ENCODE measurements at places on chromosomes 13 and 19.
A peak's percentile ranks its signal among the peaks of the same experiment; 100 is the strongest.

GRCh38 chr13:105139380-105140285 is 1395.8 kb downstream of the EFNB2 start:
- no peak for DNase-seq

- no peak for DNase-seq
Measured at GRCh38 chr13:22839603-22840530, 340.9 kb upstream of the SGCG start.

DNA sequence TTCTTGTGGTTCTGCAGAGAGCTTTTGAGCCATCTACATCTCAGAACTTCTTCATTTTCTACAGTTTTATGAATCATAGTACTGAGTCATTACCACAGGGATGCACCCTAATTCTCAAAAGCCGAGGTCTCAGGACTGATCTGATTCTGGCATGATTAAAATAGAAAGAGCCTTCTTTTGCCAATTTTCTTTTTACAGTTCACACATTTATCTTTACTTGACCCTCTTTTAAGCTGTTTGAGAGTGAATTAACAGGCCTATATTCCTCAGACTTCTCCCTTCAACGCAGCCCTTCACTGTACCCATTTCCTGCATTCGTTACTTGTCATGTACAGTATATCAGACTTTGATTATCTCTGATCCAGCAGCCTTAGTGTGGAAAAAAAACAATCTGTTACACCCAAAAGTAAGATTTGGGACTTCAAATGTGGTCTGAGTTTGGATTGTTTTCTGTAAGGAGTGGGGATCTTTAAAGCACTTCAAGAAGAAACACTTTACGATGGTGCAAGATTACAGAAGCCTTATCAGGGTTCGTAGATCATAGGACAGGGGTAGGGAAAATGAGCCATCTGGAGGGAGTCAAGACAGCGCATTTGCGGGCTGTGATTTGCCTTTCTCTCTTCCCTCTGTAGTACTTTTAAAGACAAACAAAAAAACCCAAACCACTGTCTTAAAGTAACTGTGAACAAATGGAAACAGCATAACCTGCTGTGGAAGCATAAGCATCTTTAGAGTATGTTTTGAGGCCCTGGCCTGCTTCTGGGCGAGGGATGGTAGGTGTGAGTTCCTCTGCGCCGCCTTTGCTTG is 15.3 kb upstream of the GPR183 start:
- peak; percentile 73 for DNase-seq

DNA sequence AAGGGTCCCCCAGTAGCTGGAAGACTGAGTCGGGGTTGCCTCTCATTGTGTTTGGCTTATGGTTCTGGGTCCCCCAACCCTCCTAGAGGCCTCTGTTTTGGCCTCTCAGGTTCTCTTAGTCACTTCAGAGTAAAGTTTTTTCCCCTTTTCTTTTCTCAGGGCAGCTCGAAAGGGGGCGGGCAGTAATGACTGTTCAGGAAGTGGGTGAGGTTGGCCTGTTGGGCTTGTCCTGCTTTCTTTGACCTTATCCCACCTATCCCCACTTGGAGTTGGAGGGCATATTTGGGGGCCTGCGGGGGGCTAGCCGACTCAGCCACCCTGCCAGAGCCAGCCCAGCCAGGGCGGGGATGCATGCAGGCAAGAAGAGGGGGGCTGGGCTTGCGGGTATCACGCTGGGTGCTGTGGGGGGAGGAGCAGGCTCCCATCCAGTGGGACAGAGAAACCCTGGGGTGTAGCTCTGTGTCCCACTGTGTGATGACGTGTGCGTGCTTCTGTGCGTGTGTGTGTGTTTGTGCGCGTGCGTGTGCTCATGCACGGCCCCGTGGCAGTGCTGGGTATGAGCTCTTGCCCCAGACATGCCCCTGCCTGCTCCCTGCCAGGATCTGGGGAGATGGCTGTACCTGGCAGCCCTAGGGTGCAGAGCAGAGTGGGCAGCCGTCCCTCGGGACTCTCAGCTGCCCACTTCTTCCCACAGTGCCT is 1.4 kb downstream of the CIC start:
- no peak for DNase-seq

DNA sequence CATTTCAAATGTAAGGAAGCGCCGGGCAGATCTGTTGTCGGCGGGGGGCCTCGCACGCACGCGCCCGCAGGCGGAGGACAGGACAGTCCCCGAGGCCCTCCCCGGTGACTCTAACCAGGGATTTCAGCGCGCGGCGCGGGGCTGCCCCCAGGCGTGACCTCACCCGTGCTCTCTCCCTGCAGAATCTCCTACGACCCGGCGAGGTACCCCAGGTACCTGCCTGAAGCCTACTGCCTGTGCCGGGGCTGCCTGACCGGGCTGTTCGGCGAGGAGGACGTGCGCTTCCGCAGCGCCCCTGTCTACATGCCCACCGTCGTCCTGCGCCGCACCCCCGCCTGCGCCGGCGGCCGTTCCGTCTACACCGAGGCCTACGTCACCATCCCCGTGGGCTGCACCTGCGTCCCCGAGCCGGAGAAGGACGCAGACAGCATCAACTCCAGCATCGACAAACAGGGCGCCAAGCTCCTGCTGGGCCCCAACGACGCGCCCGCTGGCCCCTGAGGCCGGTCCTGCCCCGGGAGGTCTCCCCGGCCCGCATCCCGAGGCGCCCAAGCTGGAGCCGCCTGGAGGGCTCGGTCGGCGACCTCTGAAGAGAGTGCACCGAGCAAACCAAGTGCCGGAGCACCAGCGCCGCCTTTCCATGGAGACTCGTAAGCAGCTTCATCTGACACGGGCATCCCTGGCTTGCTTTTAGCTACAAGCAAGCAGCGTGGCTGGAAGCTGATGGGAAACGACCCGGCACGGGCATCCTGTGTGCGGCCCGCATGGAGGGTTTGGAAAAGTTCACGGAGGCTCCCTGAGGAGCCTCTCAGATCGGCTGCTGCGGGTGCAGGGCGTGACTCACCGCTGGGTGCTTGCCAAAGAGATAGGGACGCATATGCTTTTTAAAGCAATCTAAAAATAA is 18.2 kb downstream of the IL17D start:
- DNase-seq = no peak

DNA sequence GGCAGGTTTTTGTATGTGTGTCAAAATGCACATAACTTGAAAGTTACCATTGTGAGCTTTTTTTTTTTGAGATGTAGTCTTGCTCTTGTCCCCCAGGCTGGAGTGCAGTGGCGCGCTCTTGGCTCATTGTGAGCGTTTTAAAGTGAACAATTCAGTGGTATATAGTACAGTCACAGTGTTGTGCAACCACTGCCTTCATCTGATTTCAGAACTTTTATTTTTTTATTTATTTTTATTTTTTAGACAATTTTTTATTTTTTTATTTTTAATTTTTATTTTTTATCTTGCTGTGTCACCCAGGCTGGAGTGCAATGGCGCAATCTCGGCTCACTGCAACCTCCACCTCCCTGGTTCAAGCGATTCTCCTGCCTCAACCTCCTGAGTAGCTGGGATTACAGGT is 15.0 kb downstream of the SLC25A42 start:
- DNase-seq = no peak

DNA sequence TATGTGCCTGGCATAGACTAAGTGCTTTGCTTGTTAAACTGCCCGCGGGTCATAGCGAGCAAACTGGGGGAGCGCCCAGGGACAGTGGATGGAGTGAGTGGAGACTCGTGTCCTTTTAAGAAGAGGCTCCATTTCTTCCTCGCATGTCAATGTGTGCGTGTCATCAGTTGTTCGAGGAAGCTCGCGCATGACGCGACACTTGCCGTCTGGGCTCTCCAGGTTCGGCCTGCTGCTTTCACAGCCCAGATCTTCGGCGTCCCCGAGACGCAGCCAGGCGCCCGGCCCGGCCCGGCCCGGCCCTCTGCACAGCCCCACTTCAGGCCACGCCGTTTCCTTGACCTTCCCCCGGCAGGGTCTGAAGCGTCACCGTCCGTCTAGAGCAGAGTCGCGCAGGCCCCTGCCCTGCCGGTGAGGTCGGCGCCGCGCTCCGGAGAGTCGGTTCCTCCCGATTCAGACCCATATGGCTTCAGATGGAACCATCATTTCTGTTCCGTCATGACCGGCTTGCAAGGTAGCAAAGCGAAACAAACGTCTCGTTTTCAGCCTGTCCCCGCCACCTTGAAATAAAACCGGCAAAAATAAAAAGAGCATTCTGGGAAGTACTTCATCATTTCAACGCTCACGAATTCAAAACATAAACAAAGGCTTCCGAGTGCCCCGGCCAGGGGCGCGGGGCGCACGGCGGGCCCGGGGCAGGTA is 599 bp upstream of the ARHGEF7 start:
- no peak for DNase-seq

GRCh38 chr13:82654143-82654542 is 1228.1 kb downstream of the SLITRK1 start:
- DNase-seq = no peak

DNA sequence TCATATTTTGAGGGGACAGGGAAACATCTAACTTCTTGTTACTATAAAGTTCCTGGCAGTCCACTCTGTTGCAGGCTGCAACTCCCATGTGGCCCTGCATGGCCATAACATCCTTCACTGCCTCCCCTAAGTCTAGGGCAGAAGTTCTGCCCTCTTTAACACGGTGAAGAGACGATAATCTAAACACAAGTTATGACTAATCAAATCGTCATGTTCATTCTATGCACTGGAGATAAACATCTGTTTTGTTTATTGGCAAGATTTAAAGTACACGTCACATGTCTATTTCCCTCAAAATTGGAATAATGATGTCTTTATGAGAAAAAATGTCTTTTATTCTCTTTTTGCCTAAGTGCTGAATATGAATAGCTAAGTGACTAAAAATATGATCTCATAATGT is 1629.4 kb downstream of the PCDH9 start:
- DNase-seq = no peak

GRCh38 chr13:108437496-108437895 is 168.0 kb downstream of the TNFSF13B start:
- no peak for DNase-seq

GRCh38 chr13:51584731-51585672 is 740 bp downstream of the WDFY2 start:
- DNase-seq = no peak

DNA sequence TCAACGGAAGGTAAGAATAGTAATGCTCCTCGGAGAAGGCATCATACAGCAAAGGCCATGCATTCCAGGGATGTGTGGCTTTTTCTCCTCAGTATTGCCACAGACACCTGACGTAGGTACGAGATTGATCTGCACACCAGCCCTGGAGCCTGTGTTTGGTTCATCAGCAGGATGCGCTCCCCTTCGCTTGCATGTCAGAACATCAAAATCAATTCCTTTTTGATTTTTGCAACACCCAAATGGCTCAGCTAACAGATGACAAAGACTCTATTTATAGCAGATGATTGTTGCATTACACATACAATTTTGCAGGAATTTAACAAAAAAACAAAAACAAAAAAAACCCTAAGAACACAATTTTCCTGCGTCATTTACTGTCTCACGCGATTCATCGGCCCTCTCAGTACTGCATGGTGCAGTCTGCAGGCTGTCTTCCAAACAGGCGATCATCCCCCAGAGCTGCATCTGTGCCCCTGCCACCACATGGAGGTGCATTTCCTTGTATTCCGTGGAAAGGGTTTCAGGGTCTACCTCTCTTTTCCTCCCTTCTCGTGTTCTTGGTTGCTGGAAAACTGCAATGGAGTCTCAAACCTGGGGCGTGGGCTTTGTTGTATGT is 207.3 kb downstream of the TEX29 start:
- no peak for DNase-seq

DNA sequence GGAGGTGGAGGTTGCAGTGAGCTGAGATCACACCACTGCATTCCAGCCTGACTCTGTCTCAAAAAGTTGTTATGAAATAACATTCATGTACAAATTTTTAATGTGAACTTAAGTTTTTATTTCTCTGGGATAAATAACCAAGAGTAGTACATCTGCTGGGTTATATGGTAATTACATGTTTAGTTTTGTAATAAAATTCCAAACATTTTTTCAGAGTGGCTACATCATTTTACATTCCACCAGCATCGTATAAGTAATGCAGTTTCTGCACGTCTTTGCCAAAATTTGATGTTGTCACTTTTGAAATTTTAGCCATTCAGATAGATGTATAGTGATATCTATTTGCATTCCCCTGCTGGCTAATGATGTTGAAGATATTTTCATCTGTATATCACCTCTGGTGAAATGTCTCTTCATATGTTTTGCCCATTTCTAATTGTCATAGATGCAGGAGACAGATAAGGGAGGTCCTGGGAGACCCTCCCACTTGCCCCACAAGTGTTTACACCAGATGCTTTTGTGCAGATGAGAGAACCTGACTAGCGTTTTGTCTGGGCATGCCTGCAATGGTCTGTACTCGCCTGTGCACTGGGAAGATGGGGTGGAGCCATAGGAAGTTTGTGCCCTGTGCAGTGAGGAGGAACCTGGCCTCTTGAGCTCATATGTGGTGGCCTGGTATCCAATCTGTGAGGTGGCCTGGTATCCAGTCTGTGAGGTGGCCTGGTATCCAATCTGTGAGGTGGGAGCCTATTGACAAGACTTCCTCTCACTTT is 12.7 kb upstream of the KBTBD6 start:
- no peak for DNase-seq

DNA sequence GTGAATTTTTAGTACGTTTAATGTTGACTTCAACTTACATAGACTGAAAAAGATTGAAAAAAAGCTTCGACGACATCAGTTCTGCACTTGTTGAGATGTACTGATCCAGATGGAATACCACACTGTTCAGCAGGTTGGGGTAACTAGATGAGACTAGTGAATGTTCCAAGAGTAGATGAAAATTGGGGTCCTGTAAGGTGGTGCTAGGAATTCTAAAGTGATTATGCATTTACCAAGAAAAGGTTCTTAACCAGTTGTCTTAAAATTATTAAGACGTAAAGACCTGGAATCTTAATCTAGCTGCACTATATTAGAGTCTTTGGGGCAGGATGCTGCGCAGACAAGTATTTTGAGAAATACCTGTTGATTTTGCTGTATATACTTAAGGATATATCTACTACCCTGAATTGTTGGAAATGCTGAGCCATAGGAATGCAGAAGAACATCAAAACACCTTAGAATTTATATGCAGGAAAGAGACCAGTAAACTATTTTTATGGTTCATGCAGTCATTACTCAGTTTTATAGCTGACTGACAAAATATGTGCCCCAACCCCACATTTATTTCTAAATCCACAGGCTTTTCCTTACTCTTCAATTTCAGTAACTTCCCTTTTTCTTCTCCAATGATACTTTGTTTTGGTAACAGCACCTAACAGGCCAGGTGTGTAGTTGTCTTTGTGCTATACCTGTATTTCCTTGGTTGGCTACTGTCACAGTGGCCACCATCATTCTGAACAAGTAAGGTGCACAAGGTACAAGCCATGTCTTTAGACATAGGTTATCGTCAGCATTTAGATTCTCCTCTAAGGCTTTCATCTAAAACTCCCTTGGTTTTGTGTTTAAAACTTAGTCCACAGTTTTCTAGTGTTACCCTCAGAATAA is 8.6 kb downstream of the MIR17HG start:
- no peak for DNase-seq

All from BJ (cell line).